SJCRH30 (cell line): ENCODE measurements at places on chromosomes 4 and X. TPM values are rescaled to one million over a fixed set of nuclear protein-coding genes. Genes with fewer than 3 reads are reported as not detected.

DNA sequence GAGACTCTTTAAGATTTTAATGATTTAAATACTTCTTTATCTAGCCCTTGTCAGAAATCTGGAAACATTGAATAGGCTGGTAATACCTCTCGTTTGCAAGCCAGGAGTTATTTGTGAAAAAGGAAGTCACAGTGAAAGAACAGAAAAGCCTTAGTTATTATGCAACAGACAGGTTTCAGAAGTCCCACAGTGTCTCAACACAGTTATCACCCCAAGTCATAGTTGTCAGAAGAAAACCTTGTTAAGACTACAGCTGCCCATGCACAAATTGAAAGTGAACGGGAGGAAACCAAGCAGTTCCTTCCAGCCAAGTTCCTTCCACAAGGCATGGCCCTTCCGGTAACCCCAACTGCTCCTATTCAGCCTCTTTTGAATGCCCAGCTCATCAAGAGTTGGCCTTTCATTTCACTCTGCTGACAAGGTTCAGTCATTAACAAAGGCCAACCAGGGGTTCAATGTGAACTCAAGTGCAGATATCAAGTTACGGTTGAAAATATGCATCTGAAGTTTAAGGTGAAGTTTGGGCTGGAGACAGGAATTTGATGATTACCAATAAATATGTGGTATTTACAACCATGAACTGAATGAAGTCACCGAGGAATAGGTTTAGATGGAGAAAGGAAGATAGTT, 15.6 kb downstream of the ALPK1 start:
- H3K4me1 ChIP-seq: no peaks in the 10 kb centered on the region
- H3K36me3 ChIP-seq: no peaks in the 10 kb centered on the region
- no peak overlapping the region for H3K27ac ChIP-seq
- no peak for DNase-seq
- H3K4me3 ChIP-seq: no peak overlapping the region
- H3K27me3 ChIP-seq: no peaks in the 10 kb centered on the region

DNA sequence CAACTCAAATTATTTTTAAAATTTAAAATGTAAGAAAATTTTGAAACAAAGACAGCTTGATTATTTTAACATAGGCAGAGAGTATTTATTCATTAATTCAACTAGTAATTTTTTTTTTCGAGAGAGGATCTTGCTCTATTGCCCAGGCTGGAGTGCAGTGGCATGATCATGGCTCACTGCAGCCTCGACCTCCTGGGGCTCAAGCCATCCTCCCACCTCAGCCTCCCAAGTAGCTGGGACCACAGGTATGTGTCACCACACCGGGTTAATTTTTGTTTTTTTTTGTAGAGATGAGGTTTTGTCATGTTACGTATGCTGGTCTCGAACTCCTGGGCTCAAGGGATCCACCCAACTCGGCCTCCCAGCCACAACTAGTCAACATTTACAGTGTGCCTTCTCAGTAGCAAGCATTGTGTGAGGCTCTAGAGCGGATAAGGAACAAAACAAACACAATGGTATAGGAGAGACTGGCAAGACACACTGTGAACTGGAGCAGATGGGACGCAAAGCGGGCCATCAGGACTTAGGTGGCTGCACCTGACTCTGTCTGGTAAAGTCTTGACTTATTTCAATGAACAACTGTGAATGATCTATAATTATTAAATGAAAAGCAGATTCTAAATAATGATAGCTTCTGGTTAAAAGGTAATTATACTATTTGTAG, 21.6 kb downstream of the SETD7 start:
- H3K4me3 ChIP-seq: no peak overlapping the region
- no peaks in the 10 kb centered on the region for H3K27me3 ChIP-seq

- DNase-seq: no peak
- H3K27me3 ChIP-seq: no peaks in the 10 kb centered on the region
- H3K4me3 ChIP-seq: no peak overlapping the region
- no peaks in the 10 kb centered on the region for H3K4me1 ChIP-seq
- no peaks in the 10 kb centered on the region for H3K36me3 ChIP-seq
- H3K27ac ChIP-seq: no peak overlapping the region
These were observed 161.4 kb upstream of the MAD2L1 start for GRCh38 chr4:120228086-120228485.

DNA sequence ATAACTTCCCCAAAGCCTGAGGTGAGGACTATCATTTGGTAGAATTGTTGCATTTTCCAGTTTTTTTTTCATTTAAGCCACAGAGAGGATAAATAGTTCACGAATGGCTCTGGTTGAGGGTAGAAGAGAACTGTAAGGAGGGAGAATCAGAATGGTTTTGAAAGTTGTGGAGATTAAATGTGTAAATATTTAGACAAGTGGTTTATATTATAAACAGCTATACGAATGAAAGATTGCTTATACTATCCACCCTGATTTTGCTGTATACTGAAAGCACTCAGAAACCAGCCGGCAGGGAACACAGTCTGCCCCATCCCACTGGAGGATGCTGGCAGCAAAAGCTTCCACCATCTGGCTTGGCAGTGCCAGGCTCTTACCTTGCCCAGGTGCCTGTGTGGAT, 341.1 kb downstream of the RAPGEF2 start:
- no peak overlapping the region for H3K27ac ChIP-seq
- no peak overlapping the region for H3K4me3 ChIP-seq
- H3K27me3 ChIP-seq: no peaks in the 10 kb centered on the region
- no peaks in the 10 kb centered on the region for H3K4me1 ChIP-seq

DNA sequence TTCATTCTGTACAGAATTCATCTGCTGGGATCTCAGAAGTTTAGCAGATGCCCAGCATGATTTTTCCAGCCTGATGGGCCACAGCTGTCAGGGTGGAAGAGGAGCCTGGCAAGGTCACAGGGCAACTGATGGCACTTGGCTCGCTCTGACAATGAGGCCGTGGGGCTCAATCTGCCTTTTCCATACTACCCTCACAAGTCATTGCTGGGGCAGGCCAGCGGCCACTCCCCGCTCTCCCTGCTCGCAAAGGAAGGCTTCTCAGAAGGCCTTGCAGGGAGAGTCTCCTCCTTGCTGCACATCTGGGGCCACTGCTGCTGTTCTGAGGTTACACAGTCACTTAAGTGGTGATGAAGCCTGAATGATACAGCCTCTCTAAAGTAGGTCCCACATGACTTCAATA, 349.1 kb downstream of the NR3C2 start:
- no peaks in the 10 kb centered on the region for H3K4me1 ChIP-seq
- H3K36me3 ChIP-seq: no peaks in the 10 kb centered on the region
- H3K27ac ChIP-seq: no peak overlapping the region
- no peak overlapping the region for H3K4me3 ChIP-seq
- no peaks in the 10 kb centered on the region for H3K27me3 ChIP-seq

DNA sequence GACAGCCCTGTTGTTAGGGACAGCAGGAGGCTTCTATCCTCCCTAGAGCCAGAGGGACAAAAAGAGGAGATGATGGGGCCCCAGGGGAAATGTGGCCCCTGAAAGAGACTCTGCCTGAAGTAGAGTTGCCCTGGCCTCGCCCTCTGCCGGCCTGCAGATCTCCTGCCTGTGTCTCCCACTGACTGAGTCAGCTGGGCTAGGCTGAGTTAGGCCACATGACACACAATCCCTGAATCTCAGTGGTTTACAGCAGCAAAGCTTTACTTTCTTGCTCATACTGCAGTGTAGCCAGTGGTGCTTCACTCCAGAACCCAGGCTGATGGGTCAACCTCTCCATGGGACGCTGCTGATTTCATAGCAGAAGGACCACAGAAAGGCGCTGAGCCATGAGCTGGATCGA, 23.5 kb downstream of the DRD5 start:
- H3K4me1 ChIP-seq: no peaks in the 10 kb centered on the region
- H3K27ac ChIP-seq: no peak overlapping the region
- no peaks in the 10 kb centered on the region for H3K27me3 ChIP-seq
- H3K36me3 ChIP-seq: no peaks in the 10 kb centered on the region
- DNase-seq: no peak

- H3K4me1 ChIP-seq: peaks cover 6% of the 10 kb centered on the region
- H3K27ac ChIP-seq: no peak overlapping the region
- no peak overlapping the region for H3K4me3 ChIP-seq
- no peaks in the 10 kb centered on the region for H3K27me3 ChIP-seq
These were observed 15.1 kb upstream of the REPS2 start for GRCh38 chrX:16931371-16931770.

DNA sequence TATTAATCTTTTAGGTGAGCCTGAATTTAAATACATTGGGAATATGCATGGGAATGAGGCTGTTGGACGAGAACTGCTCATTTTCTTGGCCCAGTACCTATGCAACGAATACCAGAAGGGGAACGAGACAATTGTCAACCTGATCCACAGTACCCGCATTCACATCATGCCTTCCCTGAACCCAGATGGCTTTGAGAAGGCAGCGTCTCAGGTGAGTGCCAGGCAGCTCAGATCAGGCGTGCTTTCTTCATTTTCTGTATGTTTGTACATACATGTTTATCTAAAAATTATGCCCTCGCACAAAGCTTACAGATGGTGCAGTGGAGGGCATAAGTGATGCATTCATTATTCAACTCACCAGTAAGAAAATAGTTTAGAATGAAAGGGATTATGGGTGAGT, 85.6 kb downstream of the CPE start:
- no peak for DNase-seq
- H3K4me3 ChIP-seq: no peak overlapping the region
- H3K4me1 ChIP-seq: no peaks in the 10 kb centered on the region
- no peaks in the 10 kb centered on the region for H3K27me3 ChIP-seq
- H3K36me3 ChIP-seq: no peaks in the 10 kb centered on the region

DNA sequence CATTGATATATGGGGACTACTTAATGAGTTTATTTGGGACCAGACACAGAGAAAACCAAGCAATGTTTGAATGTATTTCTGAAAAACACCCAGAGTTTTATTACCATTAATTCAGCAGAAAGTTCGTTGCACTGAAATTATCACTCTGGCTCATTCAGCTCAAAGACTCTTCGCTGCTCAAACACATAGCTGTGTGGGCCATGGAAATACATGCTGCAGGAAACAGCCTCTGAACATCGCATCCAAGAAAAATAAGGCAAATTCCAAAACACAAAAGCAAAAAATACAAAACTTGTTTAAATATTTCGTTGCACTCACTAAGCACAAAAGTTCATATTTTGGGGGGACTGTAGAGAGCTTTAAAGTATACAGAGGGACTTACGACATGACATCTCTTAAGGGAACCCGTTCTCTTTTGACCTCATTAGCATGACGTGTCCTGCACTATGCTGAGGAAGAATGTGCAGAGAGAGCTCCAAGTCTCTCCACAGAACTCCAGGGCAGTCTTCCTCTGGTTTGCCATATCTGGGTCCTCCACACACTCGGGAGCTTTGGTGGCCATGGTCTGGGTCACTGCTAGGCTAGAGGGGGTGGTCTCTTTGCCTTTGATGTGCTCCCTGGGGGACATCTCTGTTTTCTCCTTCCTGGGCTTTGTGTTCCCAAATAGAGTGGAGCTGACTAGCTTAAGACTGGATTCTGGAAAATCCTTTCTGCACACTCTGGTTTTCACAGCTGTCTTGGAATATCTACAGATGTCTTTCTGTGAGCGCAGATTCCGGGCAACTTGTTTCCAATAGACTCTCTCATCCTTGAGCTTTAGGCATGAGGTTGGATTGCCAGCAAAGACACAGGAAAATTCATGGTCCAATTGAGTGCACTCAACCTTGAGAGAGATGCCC, 2.8 kb downstream of the FGFBP1 start:
- no peaks in the 10 kb centered on the region; the same call in 1 of the 2 replicates for H3K4me1 ChIP-seq
- H3K4me3 ChIP-seq: no peak overlapping the region
- H3K36me3 ChIP-seq: no peaks in the 10 kb centered on the region

GRCh38 chr4:172404676-172405075, 591.5 kb downstream of the GALNTL6 start:
- H3K27me3 ChIP-seq: no peaks in the 10 kb centered on the region
- H3K27ac ChIP-seq: no peak overlapping the region
- no peak for DNase-seq
- H3K4me1 ChIP-seq: no peaks in the 10 kb centered on the region

DNA sequence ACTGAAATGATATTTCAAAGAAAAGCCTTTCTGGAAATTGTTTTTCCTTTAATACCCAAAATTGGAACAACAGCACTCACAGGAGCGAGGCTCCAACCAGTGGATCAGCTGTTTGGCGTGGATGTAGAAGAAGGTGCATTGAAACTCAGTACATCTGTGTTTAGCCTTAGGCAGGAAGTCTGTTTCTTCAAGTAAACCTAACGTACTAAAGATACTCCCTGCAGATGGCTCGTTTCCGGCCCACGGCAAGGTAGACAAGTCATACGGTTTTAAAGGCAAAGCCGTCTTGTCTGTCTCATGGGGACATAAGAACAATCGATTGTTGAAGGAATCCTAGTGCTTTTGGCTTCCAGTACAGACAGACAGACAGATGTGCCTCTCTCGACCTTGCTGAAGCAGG, 50.0 kb upstream of the CLCN4 start:
- no peaks in the 10 kb centered on the region for H3K4me1 ChIP-seq
- H3K27me3 ChIP-seq: no peaks in the 10 kb centered on the region
- DNase-seq: no peak
- H3K4me3 ChIP-seq: no peak overlapping the region
- H3K27ac ChIP-seq: no peak overlapping the region

XAGE1B gene
- total RNA-seq: not detected in 2 replicates

GRCh38 chr4:37400241-37400881, 155.8 kb downstream of the NWD2 start:
- no peak for DNase-seq
- H3K27ac ChIP-seq: no peak overlapping the region
- H3K4me1 ChIP-seq: no peaks in the 10 kb centered on the region; the same call in 1 of the 2 replicates
- H3K27me3 ChIP-seq: peaks cover 3% of the 10 kb centered on the region; the same call in 1 of the 2 replicates

- H3K4me1 ChIP-seq: no peaks in the 10 kb centered on the region
- H3K36me3 ChIP-seq: no peaks in the 10 kb centered on the region
- DNase-seq: no peak
- H3K4me3 ChIP-seq: no peak overlapping the region
These were observed 78.6 kb upstream of the ADRA2C start for GRCh38 chr4:3687538-3687937.

- no peaks in the 10 kb centered on the region for H3K4me1 ChIP-seq
- peak; percentile 55 for DNase-seq
- H3K4me3 ChIP-seq: no peak overlapping the region
- H3K27me3 ChIP-seq: no peaks in the 10 kb centered on the region
These were observed 89.6 kb upstream of the PRPS2 start for GRCh38 chrX:12701628-12702027.

DNA sequence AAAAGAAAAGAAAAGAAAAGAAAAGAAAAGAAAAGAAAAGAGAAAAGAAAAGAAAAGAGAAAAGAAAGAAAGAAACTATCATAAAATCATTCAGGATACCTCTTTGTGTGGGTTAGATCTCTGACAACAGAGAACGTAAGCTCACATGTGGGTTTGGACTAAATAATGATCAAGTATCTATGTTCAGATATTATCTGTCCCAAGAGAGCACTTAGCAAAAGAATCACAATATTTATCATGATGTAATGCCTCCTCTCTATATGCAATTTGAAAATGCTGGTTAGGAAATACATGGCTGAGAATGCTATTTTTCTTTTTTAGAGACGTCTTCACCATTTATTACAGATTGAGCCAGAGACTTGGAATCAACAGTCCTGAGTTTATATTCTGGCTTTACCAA, 191.3 kb downstream of the KCNIP4 start:
- H3K36me3 ChIP-seq: no peaks in the 10 kb centered on the region
- no peaks in the 10 kb centered on the region for H3K27me3 ChIP-seq
- no peaks in the 10 kb centered on the region; the same call in 1 of the 2 replicates for H3K4me1 ChIP-seq
- no peak overlapping the region for H3K4me3 ChIP-seq
